ENCODE measurements at places on chromosomes 6 and 20.
A peak's percentile ranks its signal among the peaks of the same experiment; 100 is the strongest.

DNA sequence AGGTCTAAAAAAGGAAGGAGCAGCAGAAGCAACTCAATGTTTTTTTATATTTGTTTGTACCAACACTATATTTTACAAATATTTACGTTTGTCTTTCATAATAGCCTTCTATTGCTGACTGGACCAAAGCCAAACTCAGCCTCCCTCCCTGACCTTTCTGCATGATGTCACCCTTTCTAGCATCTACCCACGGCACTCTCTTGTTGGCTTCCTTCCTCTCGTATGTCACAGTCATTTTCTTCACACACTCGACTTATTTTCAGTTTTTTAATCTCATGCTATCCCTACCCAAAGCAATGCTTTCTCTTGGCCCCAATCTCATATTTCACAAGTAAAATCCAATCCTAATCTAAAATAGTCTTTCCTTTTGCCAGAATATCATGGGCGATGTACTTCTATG is 16.3 kb upstream of the FAM8A1 start:
- peaks cover 10% of the 10 kb centered on the region for H3K27me3 ChIP-seq
- H3K4me3 ChIP-seq = no peak overlapping the region
- DNase-seq = no peak

GRCh38 chr6:15947923-15948322 is 181.0 kb upstream of the MYLIP start:
- no peak overlapping the region for H3K27ac ChIP-seq
- no peak for DNase-seq
- H3K4me3 ChIP-seq = no peak overlapping the region
- peaks cover 2% of the 10 kb centered on the region for H3K4me1 ChIP-seq
- no peaks in the 10 kb centered on the region for H3K36me3 ChIP-seq

- H3K27ac ChIP-seq = no peak overlapping the region
- no peaks in the 10 kb centered on the region for H3K4me1 ChIP-seq
- no peaks in the 10 kb centered on the region for H3K27me3 ChIP-seq
- H3K36me3 ChIP-seq = no peaks in the 10 kb centered on the region
- no peak for DNase-seq
Observed at GRCh38 chr20:54340206-54340605, 132.3 kb downstream of the PFDN4 start.

GRCh38 chr20:36544134-36545018 is 3.1 kb downstream of the MYL9 start:
- H3K27ac ChIP-seq = no peak overlapping the region
- no peak for DNase-seq
- H3K4me3 ChIP-seq = no peak overlapping the region
- no peaks in the 10 kb centered on the region for H3K36me3 ChIP-seq

DNA sequence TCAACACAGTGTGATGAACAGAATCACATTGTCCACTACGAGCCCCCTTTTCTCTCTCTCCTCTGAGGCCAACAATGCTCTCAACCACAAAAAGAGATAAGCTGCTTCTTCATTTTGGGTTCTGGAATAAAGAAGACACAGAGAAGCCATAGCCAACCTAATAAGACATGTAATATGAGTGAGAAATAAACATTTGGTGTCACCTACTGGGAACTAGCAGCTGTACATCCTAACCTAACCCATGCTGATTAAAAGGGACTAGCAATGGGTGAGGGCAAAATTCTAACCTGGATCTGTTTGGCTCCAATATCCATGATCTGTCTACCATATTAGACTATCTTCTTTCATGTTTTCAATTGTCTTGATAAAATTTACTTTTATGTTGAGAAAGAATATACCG is 369.1 kb upstream of the MARCKS start:
- no peaks in the 10 kb centered on the region for H3K4me1 ChIP-seq
- no peak for DNase-seq
- H3K4me3 ChIP-seq = no peak overlapping the region

DNA sequence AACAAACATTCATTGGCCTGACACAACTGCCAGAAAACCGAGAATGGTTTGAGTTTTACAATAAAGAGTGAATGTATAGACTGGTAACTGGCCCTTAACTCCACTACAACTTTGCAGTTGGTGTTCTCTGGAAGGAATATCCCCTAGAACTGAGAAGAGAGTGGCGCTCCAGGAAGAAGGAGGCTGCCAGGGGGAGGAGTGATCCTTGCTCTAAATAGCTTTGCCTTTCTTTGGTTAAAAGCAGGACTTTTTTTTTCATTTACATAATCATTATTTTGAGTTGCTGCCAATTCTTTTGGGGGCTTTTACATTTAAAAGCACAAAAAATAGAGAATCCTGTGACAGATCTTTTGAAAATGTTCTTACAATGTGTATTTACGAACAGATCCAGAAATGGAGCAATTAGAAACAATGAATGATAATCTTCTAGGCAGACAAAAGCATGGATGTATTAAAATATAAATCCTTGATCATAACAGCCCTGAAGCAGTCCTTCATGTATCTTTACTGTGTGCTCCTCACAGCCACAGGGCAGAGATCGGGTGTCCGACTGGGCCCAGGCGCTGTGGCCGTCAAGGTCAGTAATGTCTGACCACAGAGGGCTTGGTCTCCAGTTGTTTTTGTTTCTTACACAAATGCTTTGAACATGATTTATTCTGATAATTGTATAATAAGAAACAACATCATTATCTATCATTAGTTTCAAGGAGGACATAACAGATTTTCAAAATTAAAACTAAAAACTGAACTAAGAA is 612.2 kb downstream of the HDGFL1 start:
- no peaks in the 10 kb centered on the region for H3K27me3 ChIP-seq
- DNase-seq = no peak
- no peaks in the 10 kb centered on the region for H3K36me3 ChIP-seq
- H3K27ac ChIP-seq = no peak overlapping the region
- H3K4me1 ChIP-seq = no peaks in the 10 kb centered on the region

GRCh38 chr6:83827050-83827449 is 26.1 kb upstream of the RIPPLY2 start:
- H3K27ac ChIP-seq = no peak overlapping the region
- H3K4me3 ChIP-seq = no peak overlapping the region
- H3K27me3 ChIP-seq = peaks cover 2% of the 10 kb centered on the region
- no peak for DNase-seq

DNA sequence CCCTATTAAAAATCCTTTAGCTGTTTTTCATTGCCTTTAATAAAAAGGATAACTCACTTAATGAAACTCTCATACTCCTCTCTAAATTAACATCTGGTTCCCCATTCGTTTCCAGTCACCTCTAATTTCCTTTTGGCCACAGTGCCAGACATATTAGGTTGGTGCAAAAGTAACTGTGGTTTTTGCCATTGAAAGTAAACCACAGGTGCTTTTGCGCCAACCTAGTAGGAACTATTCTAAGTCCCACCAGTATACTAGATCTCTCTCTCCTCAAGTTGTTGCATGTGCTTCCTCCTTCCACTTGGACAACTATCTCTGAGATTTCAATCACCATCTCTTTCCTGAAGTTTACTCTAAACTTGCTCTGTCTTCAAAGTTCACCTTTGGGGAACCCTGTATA is 961.1 kb downstream of the TBC1D32 start:
- H3K27me3 ChIP-seq = no peaks in the 10 kb centered on the region
- no peaks in the 10 kb centered on the region for H3K36me3 ChIP-seq
- H3K4me3 ChIP-seq = no peak overlapping the region

DNA sequence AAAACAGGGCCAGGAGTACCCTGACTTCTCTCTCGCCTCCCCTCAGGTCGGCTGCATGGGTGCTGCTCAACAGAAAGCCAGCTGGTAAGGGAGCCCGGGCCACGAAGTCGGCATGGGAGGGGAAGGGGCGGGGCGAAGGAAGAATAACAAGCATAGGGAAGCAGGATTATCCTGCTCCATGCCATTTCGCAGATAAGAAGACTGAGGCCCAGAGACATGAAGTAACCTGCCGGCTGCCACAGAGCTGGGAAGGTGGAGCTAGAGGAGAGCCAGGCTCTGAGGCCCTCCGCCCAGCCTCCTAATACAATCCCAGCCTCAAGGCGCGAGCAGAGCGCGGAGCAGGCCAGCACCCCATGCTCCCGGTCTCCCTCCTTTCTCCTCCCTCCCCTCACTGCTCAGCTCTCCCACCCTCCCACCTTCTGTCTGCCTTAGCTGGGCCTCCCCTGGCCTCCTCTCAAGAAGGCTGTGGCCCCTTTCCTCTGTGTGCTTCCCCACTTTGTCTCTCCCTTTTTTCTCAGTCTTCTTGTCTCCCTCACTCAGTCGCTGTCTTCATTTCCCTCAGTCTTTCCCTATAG is 13.2 kb upstream of the HMGA1 start:
- DNase-seq = no peak
- H3K4me3 ChIP-seq = peak overlapping the region; percentile 36
- H3K36me3 ChIP-seq = no peaks in the 10 kb centered on the region
- peak overlapping the region; percentile 73 for H3K27ac ChIP-seq
- peaks cover 36% of the 10 kb centered on the region for H3K4me1 ChIP-seq

DNA sequence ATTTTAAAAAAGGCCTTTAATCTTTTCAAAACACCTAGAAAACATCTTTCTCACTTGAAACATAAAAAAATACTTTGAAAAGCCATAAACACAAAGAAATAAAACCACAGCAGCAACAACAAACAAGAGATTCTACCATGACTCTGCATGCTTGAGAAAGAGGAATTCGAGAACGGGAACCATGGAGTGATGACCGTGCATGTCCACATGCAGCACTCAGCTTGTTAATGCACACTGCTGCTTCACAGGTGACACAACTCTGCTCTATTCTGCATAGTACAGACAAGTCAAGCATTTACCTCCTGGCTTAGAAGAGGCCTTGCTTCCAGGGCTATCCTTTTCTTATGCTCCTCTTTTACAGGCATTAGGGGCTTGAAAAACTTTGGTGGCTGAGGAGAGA is 64.9 kb upstream of the NUP153 start:
- DNase-seq = no peak
- no peak overlapping the region for H3K27ac ChIP-seq
- peaks cover 8% of the 10 kb centered on the region for H3K27me3 ChIP-seq
- H3K4me1 ChIP-seq = no peaks in the 10 kb centered on the region

DNA sequence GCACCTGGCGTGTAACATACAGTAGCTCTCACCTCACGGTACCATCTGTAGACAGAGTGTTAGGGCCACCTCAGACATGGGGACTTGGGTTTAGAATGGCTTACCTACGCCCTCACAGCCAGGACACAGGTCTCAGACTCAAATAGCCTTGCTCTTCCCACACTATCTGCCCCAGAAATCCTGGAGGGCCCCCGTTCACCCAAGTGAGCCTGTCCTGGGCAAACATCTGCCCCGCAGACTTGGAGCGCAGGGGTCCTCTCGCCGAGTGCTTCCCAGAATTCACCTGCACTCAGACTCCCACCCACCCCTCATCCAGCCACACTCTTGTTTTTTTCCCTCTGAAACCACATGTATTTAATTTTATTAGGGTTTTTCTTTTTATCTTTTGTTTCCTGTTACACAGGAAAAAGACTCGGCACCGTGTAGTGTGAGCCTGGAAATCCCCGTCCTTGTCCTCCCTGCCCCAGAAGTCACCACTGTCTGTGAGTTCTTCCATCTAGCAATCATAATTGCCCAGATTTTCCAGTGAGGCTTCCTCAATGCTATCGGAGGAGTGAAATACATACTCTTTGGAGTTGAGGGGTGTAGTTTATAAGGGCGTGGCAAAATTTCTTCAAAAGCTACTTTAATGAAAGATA is 17.1 kb upstream of the MAP1LC3A start:
- H3K27ac ChIP-seq = no peak overlapping the region
- no peak for DNase-seq
- H3K4me1 ChIP-seq = peaks cover 11% of the 10 kb centered on the region
- H3K36me3 ChIP-seq = peaks cover 24% of the 10 kb centered on the region

DNA sequence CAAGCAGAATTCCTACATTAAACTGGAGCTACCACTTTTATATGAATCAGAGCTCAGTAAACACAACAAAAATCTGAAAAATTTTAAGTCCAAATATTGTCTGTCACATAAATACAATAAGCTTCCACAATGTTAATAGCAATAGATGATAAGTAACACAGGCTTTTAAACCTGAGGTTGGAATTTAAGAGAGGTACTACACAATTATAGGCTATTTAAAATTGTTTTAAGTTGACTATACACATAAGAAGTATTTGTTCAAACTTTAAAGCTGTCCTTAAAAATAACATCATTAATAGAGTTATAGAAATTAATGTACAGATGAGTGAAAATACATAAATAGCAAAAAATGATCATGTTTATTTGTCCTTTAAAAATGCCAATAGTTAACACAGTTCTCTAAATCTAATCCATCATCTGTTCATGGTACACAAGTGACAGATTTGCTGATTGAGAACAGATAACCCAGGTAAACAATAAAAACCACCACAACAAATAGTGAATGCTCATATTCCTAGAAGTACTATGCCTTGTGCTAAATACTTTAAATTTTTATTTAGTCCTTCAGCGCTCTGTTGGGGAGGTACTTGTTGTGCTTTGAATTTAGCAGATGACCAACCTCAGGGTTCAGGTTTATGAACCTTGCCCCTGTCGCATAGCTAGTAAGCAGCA is 382.3 kb upstream of the ID4 start:
- no peak for DNase-seq
- no peaks in the 10 kb centered on the region for H3K4me1 ChIP-seq
- H3K36me3 ChIP-seq = no peaks in the 10 kb centered on the region
- no peaks in the 10 kb centered on the region for H3K27me3 ChIP-seq

DNA sequence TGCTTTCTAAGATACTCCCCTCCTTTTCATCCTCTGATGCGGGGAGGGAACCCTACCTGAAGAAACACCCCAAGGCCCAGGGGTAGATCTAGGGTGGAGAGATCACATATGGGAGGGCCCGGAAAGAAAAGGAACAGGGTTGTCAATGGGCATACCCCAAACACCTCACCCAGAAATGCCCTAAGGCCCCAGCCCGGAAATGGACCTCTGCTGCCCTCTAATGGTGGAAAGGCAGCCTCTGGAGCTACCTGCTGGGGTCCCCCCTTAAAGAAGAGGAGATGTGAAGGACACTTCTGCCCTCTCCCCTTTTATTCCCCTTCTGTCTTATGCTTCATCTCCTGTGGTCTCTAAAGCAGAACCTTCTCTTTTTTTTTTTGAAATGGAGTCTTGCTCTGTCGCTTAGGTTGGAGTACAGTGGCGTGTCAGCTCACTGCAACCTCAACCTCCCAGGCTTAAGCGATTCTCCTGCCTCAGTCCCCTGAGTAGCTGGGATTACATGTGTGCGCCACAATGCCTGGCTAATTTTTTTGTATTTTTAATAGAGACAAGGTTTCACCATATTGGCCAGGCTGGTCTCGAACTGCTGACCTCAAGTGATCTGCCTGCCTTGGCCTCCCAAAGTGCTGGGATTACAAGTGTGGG is 458 bp upstream of the ARMC12 start:
- H3K4me3 ChIP-seq = no peak overlapping the region
- no peaks in the 10 kb centered on the region for H3K36me3 ChIP-seq
- DNase-seq = peak; percentile 89
- peaks cover 46% of the 10 kb centered on the region for H3K4me1 ChIP-seq

GRCh38 chr6:26195924-26196845 is 109.0 kb downstream of the HFE start:
- peak; percentile 72 for DNase-seq
- peaks cover 45% of the 10 kb centered on the region for H3K4me1 ChIP-seq
- no peaks in the 10 kb centered on the region for H3K27me3 ChIP-seq
- peak overlapping the region; percentile 99 for H3K4me3 ChIP-seq

- H3K36me3 ChIP-seq = peaks cover 29% of the 10 kb centered on the region
- peaks cover 44% of the 10 kb centered on the region for H3K4me1 ChIP-seq
- H3K27ac ChIP-seq = peak overlapping the region; percentile 95
- peak overlapping the region; percentile 94 for H3K4me3 ChIP-seq
- DNase-seq = peak; percentile 55
Observed at GRCh38 chr6:111872401-111873177, 663 bp downstream of the FYN start.

GRCh38 chr20:10309326-10309725 is 90.7 kb downstream of the SNAP25 start:
- no peaks in the 10 kb centered on the region for H3K36me3 ChIP-seq
- peaks cover 19% of the 10 kb centered on the region for H3K27me3 ChIP-seq
- no peak overlapping the region for H3K4me3 ChIP-seq
- no peak for DNase-seq
- peaks cover 11% of the 10 kb centered on the region for H3K4me1 ChIP-seq
- no peak overlapping the region for H3K27ac ChIP-seq

Data from activated CD8-positive, alpha-beta T cell treated with anti-CD3 and anti-CD28 coated beads, Interleukin-2, amount 10 ng/mL, durations not matched to agents 7 days and 5 days (primary cell).